ENCODE measurements at places on chromosomes 7 and 10.

DNA sequence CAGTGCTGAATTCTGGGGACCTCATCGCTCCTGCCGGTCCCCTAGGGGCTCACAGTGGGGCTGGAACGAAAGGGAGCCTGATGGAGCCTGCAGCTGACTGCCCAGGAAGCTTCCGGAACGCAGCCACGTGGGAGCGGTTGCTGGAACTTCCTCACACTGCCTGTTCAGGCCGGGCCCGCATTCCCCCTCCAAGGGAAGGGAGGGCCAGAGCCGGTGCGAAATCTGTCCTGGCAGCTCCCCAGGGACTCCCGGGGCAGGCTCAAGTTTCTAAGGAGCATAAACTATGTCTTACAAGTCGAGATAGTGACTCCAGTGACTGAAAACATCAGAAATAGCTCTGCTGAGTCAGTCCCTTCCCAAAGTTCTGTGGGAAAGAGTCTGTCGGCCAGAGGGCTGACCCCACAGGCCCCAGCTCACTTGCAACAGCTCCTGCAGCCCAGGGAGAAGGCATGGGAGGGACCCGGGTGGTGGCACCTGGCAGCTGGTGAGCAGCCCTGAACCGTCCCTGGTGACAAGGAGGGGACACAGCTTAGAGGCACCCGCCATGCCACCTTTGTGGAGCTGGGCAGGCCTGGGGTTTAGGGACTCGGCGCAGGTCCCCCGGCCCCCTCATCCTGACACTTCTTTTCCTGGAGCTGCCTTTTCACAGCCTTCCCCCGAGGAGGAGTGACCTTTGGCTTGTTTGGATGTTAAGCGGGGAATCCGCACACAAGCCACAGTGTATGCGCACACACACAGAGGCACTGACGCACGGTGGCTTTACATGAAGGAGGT lies 47.6 kb downstream of the PDGFA start:
- DNase-seq: peak; percentile 58

- peak; percentile 100 for DNase-seq
Observed at GRCh38 chr10:110918643-110919348, at the start of gene BBIP1. TSS of gene BBIP1 (minus strand) at chr10:110919180. CDS start at chr10:110918157, 1,023 bp downstream.

GRCh38 chr10:17412323-17412722 lies 42.1 kb downstream of the ST8SIA6 start:
- peak; percentile 11 for DNase-seq

DNA sequence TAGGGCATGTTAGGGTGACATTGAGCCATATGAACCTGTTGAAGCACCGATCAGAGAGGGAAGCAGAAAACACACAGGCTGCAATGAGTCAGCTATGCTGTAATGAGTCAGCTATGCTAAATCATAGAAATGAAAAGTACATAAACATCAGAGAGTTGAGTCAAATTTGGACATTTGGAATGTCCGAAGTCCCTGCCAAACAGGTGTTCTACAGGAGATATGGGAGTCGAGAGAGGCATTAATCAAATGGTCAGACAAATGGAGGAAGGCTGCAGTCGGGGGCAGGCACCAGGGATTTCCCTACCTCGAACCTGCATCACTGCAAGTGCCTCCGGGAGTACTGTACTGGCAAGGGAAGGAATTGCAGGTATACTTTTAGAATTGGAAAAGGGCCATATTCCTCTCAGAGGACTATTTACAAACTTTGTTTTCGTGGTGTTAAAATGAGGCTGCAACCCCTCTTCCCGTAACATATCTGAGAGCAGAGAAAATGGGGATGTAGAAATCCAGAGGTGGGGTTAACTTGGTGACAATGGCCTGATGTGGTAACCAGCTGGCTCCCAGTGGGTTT lies 8.8 kb upstream of the ZC3HAV1 start:
- peak; percentile 83 for DNase-seq

Measured in ELR (cell line).